Upper lobe of left lung (tissue), 6 donors: ENCODE measurements at places on chromosomes 7 and 10. TPM values are rescaled to one million over a fixed set of nuclear protein-coding genes. Genes with fewer than 3 reads are reported as not detected.

Gene ANKRD61
- total RNA-seq, result 0.46 TPM

Gene CADPS2
- 50.8 TPM for total RNA-seq

Gene SLC16A12
- 4.2 TPM for total RNA-seq

Gene AOC1
- total RNA-seq, result 0.88 TPM

Gene MYOZ1
- total RNA-seq, result 2.6 TPM

Gene YAE1
- total RNA-seq, result 13.1 TPM

Gene EPHB6
- total RNA-seq, result 18.0 TPM

Gene SUN1
- 146 TPM for total RNA-seq

Gene TMEM196
- total RNA-seq, result not detected

Gene LEP
- not detected for total RNA-seq

Gene POLR3A
- total RNA-seq, result 18.9 TPM

Gene ADAMTS14
- 0.31 TPM for total RNA-seq

Gene SLC13A1
- total RNA-seq, result not detected

Gene ACTL6B
- total RNA-seq, result not detected

Gene AKR1C2
- total RNA-seq, result 76.0 TPM

Gene CPEB3
- 8.4 TPM for total RNA-seq

Gene HPSE2
- total RNA-seq, result 0.15 TPM

Gene LIPJ
- not detected for total RNA-seq

Gene GSTO2
- 7.2 TPM for total RNA-seq

Gene SMURF1
- 34.5 TPM for total RNA-seq

Gene MKX
- total RNA-seq, result 2.1 TPM

Gene PMS2
- total RNA-seq, result 8.8 TPM

Gene NT5C2
- total RNA-seq, result 47.4 TPM

Gene FKBP6
- not detected for total RNA-seq

Gene AP4M1
- 17.5 TPM for total RNA-seq

Gene GNAT3
- total RNA-seq, result not detected

Gene ITIH5
- 10.7 TPM for total RNA-seq

Gene CPVL
- 26.6 TPM for total RNA-seq

Gene FZD1
- total RNA-seq, result 12.2 TPM
